ENCODE measurements at places on chromosomes 7 and 10.
A peak's percentile ranks its signal among the peaks of the same experiment; 100 is the strongest.

- no peak for DNase-seq
These were observed 32.1 kb downstream of the PFKP start for GRCh38 chr10:3099291-3100092.

DNA sequence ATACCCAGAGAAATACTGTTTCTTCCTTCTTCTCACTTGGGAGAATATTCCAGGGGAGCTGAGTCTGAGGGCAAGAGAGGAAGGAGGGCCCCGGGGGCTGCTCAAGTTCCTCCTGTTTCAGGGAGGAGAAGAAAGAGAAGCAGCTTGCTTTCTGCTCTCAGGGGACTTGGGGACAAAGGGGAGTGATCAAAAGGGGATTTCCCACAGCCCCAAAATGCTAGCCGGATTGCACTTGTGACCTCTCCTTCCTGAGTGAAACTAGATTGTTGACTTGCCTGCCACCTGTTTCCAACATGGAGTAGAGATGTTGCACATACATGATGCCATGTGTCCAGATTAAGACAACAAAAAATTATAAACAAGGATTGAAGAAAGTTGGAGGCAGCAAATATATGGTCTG, 28.7 kb upstream of the PDCD4 start:
- DNase-seq = peak; percentile 69

- no peak for DNase-seq
These were observed 134.8 kb upstream of the SHH start for GRCh38 chr7:155947051-155947450.

DNA sequence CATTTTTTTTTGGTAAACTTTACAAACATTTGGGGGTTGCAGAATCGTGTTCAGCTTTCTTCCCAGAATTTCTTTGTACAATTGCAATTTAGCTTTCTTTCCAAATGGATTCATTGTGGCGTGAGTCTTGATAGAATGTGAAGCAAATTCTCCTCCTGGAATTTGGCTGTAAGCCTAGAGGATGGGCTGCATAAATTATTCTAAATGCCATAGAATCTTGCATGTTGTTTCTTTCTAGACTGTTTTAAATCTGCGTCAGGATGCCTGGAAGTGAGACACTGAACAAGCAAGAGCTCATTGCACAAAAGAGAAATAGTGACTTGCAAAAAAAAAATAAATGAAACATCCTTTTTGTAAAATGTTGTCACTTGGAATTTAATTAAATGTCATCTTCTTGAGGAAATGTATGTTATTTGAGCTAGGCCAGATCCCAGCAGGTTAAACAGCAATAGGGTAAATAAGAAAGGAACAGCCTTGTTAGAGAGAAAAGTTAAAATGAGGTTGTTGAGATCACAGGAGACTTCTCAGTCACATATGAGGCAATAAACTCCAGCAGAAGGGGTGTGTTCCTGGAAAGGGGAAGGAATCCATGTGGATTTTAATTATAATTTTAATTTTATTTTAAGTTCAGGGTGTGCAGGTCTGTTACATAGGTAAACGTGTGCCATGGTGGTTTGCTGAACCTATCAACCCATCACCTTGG, 483.0 kb downstream of the PLXDC2 start:
- no peak for DNase-seq

DNA sequence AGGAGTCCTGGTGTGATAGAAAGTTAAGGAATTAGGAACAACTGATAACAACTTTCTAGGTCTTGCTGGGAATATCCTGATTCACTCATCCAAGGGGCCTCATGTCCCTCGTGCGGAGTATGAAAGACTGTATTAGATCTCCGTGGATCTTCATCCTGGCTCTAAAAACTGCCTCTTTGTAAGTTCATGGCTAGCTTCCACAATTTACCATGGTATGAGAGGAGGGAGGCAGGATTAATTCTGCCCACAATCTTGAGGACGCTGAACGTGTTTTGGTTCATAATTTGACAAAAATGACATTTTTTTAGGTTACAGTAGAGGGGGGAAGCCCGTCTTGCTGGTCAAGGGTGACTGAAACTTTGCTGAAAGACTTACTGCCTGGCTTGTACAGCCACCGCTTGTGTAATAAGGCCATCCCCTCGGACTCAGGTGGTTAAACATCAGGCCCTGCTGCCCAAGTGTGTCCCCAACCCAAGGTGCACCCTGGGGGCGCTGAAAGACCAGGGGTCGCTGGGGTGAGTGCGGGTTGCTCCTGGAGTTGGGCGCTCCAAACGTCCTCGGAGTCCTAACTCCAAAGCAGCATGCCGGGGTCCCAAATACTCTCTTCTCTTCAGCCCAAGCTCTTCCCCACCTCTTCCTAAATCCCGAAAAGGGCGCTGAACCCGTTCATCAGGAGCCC, 733 bp downstream of the HIBADH start:
- DNase-seq = peak; percentile 4
